GM10248 (cell line): ENCODE measurements at places on chromosomes 1 and 21.

DNA sequence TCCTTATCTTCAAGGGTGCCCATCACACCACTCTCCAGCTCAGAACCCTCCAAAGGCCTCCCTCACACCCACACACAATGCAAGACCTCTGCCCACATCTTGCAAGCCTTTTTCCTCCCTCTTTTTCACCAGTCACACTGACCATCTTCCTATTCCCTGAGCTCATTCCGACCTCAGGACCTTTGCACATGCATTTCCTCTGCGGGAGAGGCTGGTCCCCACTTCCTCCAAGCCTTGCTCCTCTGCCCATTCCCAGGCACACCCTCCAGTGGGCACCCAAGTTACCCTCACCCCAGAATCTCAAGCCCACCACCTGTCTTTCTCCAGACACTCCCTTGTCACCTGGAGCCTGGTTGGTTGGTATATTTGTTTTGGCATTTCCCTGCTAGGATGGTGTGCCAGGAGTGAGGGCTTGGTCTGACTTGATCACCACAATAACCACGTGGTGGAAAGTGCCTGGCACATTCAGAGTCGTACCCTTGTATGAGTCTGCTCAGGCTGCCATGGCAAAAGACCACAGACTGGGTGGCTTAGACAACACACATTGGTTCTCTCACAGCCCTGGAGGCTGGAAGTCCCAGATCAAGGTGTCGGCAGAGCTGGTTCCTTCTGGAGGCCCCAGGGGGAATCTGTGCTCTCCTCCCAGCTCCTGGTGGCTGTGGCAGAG lies 13.2 kb downstream of the MX2 start:
- DNase-seq = no peak

GRCh38 chr1:1049318-1050165 lies 24.6 kb downstream of the RNF223 start:
- DNase-seq = no peak

DNA sequence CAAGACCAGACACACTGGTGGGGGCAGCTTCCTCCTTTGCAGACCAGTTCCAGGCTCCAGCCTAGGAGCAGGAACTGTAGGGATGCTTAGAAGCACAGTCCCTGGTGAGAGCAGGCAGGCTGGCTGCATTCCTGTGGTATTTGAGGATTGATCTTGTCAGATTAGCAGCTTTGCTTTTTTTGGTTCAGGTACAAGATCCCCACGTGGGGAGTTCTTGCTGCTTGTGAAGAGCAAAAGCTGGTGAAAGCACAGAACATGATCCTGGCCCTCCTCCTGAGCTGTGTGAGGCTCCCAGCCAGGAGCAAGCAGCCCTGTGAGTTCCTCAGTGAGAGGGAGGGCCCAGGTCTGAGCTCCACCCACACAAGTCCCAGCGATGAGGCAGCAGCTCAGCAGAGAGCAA lies 75.3 kb upstream of the ARTN start:
- no peak for DNase-seq

DNA sequence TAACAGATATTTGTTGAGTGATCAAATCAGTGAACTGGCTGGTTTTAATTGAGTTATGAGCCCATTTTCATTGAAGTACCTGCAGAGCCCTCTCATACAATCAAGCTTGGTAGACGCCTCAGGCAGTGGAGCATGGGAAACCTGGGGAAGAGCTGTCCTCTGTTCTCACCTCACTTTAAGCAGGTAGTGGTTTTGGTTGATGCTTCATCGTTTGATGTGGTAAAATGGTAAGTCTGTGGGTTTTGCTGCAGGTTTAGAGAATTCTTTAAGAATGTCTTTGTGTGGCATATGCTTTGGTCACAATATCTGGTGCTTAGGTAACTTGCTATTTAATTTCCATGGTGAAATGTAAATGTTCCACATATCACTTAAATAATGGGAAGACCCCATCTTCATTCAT lies 10.0 kb downstream of the LAMC1 start:
- DNase-seq = peak; percentile 25
